MCF 10A (cell line): ENCODE measurements at places on chromosomes 3 and 15. TPM values are rescaled to one million over a fixed set of nuclear protein-coding genes. Genes with fewer than 3 reads are reported as not detected.

SST gene
- not detected in 2 replicates for total RNA-seq

SEMA3F gene
- 34.6 and 51.5 TPM in 2 replicates for total RNA-seq

SMAD6 gene
- total RNA-seq, result not detected in 2 replicates

EPHB1 gene
- total RNA-seq, result not detected in 2 replicates

ADAMTS17 gene
- total RNA-seq, result 4.0 and 7.7 TPM in 2 replicates

DNA sequence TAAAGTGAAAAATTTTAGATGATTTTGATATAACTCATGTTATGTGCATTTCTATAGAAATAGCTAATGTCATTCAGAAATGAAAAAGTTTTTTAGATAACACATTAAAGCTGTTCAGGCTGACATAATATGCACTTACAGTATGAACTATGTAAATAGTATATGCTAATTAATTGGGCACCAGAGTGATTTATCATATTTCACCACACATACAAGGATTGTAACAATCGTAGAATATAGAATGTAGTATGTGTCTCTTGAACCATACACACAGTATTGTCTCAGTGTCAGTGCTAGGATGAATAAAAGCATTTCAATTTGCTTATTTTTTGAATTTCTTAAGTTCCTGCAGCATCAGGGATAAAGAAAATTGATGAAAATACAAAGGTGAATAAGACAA lies 710.0 kb downstream of the OTOL1 start:
- no peak for DNase-seq
- no peak overlapping the region for H3K27ac ChIP-seq
- H3K27me3 ChIP-seq, result no peaks in the 10 kb centered on the region
- H3K36me3 ChIP-seq, result no peaks in the 10 kb centered on the region
- no peaks in the 10 kb centered on the region for H3K4me1 ChIP-seq

DNA sequence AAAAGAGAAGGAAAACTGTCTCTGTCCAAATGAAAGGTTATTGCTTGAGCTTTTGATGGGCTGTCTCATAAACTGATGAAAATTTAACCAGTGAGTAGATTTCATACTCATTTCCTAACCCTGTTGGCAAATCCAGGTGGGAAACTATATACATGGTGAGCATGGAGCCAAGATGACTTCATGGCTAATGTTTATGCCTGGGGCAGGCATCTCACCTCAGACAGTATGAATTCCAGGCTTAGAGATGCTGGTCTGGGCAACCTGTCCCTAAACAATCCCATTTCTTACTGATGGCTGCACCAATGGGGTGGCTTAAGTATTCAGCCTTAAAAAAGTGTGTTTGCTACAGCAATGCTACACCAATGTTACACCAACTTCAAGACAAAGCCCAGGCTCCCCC lies 58.1 kb downstream of the SLTM start:
- H3K27me3 ChIP-seq, result no peaks in the 10 kb centered on the region
- peaks cover 45% of the 10 kb centered on the region for H3K36me3 ChIP-seq
- H3K4me1 ChIP-seq, result peaks cover 16% of the 10 kb centered on the region
- H3K27ac ChIP-seq, result no peak overlapping the region

DNA sequence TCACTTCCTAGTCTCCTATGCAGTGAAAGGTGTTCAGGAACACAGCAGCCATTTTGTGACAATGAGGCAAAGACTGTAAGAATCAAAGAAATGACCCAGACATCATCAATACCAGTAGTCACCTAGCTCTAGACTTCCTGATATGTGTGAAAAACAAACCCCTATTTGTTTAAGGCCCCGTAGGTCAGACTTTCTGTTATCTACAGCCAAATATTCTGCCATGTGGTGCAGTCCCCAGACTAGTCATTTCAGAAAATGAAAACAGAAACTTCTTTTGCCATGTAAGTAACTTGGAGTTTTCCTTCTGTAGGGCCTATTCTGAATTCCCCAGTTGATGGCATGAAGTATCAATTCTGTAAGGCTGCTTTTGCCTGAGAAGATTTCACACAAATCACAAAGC lies 181.7 kb upstream of the SNTN start:
- no peak for DNase-seq
- H3K27ac ChIP-seq, result no peak overlapping the region
- no peak overlapping the region for H3K4me3 ChIP-seq

- H3K27ac ChIP-seq, result no peak overlapping the region
- H3K4me1 ChIP-seq, result peaks cover 6% of the 10 kb centered on the region
- DNase-seq, result no peak
- H3K36me3 ChIP-seq, result peaks cover 13% of the 10 kb centered on the region
- H3K4me3 ChIP-seq, result no peak overlapping the region
Observed at GRCh38 chr3:33363113-33363800, 76.9 kb downstream of the UBP1 start.

DNA sequence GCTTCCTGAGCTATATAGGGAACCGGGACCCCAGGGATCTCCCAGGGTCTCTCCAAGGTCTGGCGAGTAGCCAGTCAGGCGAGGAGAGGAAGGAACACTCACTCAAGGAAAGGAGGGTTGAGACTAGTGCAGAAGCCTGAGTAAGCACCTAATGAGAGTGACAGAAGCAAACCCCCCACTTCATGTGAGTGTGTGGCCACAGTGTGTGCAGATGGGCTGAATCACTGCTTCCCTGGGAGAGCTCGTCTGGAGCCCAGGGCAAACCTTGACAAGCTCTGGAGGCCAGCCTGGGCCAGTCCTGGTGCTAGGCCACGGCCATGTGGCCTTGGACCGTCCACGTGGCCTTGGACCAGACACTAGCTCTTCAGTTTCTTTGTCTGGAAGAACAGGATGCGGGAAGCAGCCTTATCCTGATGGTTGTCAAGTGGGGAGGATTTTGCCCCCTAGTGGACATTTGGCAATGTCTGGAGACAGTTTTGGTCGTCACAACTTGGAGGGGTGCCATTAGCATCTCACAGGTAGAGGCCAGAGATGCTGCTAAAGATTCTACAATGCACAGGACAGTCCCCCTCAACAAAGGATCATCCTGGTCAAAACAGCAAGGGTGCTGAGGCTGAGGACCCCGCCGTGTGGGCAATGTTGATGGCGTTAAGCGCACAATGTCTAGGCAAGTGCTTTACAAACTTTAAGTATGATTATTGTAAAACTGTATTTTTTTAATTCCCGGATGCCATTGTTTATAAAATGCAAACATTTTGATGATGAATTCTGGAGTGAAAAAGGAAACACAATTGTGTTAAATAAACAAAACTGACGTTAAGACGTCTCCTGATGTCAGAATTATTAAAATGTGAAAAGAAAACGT lies 34.8 kb upstream of the CTSH start:
- no peak overlapping the region for H3K4me3 ChIP-seq
- peaks cover 7% of the 10 kb centered on the region for H3K4me1 ChIP-seq
- H3K27ac ChIP-seq, result no peak overlapping the region
- H3K36me3 ChIP-seq, result no peaks in the 10 kb centered on the region

GRCh38 chr3:171986176-171986575 lies 53.2 kb upstream of the FNDC3B start:
- H3K36me3 ChIP-seq, result no peaks in the 10 kb centered on the region
- no peak overlapping the region for H3K27ac ChIP-seq
- no peak overlapping the region for H3K4me3 ChIP-seq
- H3K27me3 ChIP-seq, result no peaks in the 10 kb centered on the region

DNA sequence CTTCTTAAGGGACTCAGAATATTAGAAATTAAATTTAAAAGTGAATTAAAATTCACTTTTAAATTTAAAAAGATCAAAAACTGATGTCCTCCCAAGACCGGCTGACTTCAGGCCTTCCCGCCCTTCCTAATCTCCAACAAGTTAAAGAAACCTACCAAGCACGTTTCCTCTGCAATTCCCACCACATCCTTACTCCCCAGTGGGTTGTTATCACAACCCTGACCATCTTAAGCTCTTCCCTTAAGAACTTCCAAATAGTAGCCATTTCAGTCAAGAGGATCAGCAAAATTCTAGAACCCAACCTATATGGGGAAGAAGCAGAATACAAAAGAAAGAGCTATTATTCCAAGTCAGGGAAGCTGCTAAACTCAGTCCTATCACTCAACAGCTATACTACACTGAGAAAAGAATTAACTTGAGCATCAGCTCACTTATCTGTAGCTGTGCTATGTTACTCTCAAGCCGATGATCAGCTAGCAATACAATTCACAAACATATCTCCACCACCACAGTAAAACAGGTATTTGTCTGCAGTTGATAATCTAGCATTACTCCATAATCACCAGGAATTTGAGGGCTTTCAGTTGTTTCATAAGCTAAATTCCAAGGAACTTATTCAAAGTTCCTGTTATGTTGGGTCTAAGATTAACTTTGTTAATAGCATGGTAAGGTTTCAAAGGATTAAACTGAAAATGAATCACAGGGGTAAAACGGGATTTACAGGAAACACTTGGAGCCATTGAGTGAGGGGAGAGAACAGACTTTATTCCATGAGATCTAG lies 14.3 kb downstream of the ABCC5 start:
- no peak for DNase-seq
- H3K27ac ChIP-seq, result no peak overlapping the region
- H3K27me3 ChIP-seq, result no peaks in the 10 kb centered on the region
- no peak overlapping the region for H3K4me3 ChIP-seq

DNA sequence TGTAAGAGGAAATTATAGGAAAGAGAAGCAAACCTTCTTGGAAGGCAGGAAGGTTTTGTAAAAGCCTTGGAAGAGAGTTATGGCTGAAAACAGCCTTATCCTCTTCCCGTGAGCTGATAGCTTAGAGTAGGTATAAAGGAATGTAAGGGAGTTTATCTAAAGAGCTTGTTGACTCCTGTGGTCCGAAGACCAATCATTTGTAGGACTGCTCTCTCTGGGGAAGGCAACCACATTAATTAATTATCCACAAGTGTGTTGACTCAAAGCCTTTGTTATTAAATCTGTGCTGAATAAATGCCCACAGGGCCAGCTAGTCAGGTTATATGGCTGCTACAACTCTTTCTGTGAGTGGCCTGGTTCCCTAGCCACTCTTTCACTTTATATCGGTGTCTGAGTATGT lies 452.1 kb upstream of the RASGRP1 start:
- no peaks in the 10 kb centered on the region for H3K36me3 ChIP-seq
- no peak overlapping the region for H3K27ac ChIP-seq
- DNase-seq, result no peak
- H3K4me3 ChIP-seq, result no peak overlapping the region
- no peaks in the 10 kb centered on the region for H3K27me3 ChIP-seq

GRCh38 chr15:32851572-32851971 lies 133.8 kb downstream of the GREM1 start:
- peak; percentile 59 for DNase-seq
- H3K27ac ChIP-seq, result peak overlapping the region; percentile 81
- H3K27me3 ChIP-seq, result no peaks in the 10 kb centered on the region
- peaks cover 36% of the 10 kb centered on the region for H3K4me1 ChIP-seq
- H3K36me3 ChIP-seq, result no peaks in the 10 kb centered on the region
- no peak overlapping the region for H3K4me3 ChIP-seq

GRCh38 chr3:62214850-62215249 lies 158.5 kb downstream of the FEZF2 start:
- no peak overlapping the region for H3K27ac ChIP-seq
- peak; percentile 0 for DNase-seq
- H3K4me3 ChIP-seq, result no peak overlapping the region
- H3K36me3 ChIP-seq, result peaks cover 24% of the 10 kb centered on the region

GRCh38 chr3:53726643-53727042 lies 119.6 kb downstream of the CHDH start:
- H3K27me3 ChIP-seq, result peaks cover 57% of the 10 kb centered on the region
- H3K36me3 ChIP-seq, result no peaks in the 10 kb centered on the region
- no peak overlapping the region for H3K4me3 ChIP-seq
- DNase-seq, result no peak
- no peak overlapping the region for H3K27ac ChIP-seq

- no peak overlapping the region for H3K27ac ChIP-seq
- no peak for DNase-seq
- H3K36me3 ChIP-seq, result no peaks in the 10 kb centered on the region
- peaks cover 18% of the 10 kb centered on the region for H3K4me1 ChIP-seq
Observed at GRCh38 chr3:107201146-107201545, 176.1 kb upstream of the CCDC54 start.
